ENCODE measurements at places on chromosomes 1 and 21.

GRCh38 chr1:8660411-8660828 lies 157.0 kb downstream of the RERE start:
- DNase-seq, result no peak

GRCh38 chr1:185759061-185759460 lies 24.9 kb downstream of the HMCN1 start:
- no peak for DNase-seq

DNA sequence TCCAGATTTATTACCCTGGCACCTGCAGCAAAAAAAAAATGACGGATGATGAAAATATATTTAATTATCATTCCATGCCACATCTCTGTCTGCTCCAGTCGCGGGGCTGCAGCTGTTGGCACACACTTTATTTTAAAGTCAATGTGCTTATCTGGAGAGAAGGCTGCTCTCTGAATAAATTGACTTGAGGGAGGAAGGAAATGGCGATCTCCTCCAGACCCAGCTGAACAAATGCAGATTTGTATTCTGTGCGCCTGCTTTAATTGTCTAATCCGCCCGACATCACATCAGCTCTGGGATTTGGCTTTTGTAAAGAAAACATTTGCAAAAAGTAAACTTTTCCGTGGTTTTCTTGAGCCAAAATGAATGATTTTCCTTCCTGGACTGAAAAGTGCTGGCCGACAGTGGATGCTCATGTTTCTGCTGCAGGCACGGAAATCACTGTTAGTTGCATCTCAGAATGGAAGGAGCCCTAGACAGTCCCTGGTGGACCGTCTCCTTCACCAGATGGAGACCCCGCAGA lies 150.2 kb downstream of the CAMTA1 start:
- no peak for DNase-seq

DNA sequence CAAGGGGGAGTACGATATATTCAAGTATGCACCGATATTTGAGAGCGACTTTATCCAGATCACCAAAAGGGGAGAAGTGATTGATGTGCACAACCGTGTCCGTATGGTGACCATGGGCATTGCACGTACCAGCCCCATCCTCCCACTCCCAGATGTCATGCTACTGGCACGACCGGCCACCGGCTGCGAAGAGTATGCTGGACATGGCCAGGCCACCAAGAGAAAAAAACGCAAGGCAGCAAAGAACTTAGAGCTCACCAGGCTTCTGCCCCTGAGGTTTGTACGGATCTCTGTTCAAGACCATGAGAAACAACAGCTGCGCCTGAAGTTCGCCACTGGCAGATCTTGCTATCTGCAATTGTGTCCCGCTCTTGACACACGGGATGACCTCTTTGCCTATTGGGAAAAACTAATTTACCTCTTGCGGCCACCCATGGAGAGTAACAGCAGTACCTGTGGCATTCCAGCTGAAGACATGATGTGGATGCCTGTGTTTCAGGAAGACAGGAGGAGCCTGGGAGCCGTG lies 16.5 kb downstream of the ATF3 start:
- no peak for DNase-seq

- no peak for DNase-seq
Observed at GRCh38 chr1:23286401-23286800, 57.7 kb downstream of the HNRNPR start.

GRCh38 chr1:85258536-85259117 lies 835 bp downstream of the C1orf52 start:
- DNase-seq, result no peak

All from stimulated activated CD8-positive, alpha-beta memory T cell treated with anti-CD3 and anti-CD28 coated beads, Interleukin-15, amount 100 ng/mL, for 4 hours (primary cell).